ENCODE measurements at places on chromosomes 6 and 20. TPM values are rescaled to one million over a fixed set of nuclear protein-coding genes. Genes with fewer than 3 reads are reported as not detected.

CST5 gene
- not detected for total RNA-seq

MUCL3 gene
- not detected for total RNA-seq

PTCRA gene
- not detected for total RNA-seq

GSTA2 gene
- total RNA-seq = not detected

LY86 gene
- 5.4 TPM for total RNA-seq

WFDC5 gene
- total RNA-seq = not detected

TGM2 gene
- total RNA-seq = 131 TPM
